ENCODE measurements at places on chromosomes 7 and 10.

- no peak for DNase-seq
These were observed 910.3 kb downstream of the CCSER2 start for GRCh38 chr10:85238676-85239075.

DNA sequence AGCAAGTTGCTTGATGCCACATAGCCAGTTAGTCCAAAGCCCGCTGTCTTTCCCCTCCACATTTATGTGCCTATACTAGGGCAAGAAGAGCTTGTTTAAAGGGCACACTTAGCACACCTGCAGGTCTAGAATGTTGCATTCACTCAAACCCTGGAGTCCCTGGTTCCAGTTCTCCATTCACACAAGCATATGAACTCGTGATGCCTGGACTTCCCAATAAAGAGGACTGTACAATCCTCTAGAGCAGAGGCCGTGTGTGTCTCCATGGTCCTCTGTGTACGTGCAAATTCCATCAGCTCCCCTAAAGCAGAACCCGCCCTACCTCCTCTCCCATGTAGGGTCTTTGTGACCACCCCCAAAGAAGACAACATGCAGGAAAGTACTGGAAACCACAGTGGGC, 3.0 kb upstream of the SH3PXD2A start:
- no peak for DNase-seq

DNA sequence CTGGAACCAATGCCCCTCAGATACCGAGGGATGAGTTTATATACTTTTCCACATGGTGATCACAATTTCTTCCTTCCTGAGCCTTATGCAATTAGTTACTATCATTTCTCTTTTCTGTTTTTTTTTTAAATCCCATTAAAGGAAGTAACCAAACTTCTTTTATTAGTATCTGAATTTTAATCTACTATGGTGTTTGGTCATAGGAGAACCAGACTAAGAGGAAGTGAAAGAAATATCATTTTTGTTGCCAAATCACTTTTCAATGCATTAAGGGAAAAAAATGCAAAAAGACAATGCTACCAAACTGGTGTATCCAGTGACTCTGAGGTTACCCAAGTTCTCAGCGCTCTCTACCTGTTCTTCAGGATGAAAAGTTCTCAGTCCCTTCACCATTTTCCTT, 167.7 kb downstream of the NXPH1 start:
- DNase-seq, result no peak

- no peak for DNase-seq
These were observed 32.4 kb downstream of the BTBD16 start for GRCh38 chr10:122303271-122304053.

- peak; percentile 25 for DNase-seq
These were observed 126.5 kb downstream of the SH2D4B start for GRCh38 chr10:80664071-80664680.

DNA sequence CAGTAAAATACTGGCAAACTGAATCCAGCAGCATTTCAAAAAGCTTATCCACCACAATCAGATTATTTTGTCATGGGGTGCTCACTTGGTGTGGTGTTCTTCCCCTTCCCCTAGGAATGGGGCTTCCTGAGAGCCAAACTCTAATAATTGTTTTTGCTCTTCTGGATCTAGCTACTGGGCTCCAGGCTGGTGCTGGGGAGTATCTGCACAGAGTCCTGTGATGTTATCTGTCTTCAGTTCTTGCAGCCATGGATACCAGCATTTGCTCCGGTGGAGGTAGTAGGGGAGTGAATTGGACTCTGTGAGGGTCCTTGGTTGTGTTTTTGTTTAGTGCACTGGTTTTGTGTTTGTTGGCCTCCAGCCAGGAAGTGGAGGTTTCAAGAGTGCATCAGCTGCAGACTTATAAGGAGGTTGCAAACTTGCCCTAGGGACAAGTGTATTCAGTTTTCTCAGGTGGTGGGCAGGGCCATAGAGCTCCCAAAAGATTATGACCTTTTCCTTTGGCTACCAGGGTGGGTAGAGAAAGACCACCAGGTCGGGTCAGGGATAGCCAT, 308.5 kb upstream of the MAGI2 start:
- no peak for DNase-seq

DNA sequence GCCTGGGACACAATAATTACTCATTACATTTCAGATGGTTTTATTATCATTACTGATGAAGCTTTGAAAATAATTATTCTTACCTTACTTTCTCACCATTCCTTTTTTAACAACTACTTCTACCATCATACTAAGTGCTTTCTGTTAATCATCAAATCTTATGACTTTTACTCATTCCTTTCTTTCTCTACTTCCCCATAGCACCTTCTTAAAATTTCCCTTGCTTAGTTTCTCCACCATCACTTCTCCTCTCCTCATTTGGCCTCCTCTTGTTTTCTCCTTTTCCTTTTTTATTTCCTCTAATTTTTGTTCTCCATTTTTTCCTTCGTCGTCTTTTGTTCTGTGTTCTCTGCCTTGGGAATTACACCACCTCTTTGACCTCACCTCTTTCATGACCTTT, 303.2 kb upstream of the KAT6B start:
- DNase-seq, result no peak

GRCh38 chr7:121397822-121398221, 1.7 kb upstream of the FAM3C start:
- DNase-seq, result no peak

DNA sequence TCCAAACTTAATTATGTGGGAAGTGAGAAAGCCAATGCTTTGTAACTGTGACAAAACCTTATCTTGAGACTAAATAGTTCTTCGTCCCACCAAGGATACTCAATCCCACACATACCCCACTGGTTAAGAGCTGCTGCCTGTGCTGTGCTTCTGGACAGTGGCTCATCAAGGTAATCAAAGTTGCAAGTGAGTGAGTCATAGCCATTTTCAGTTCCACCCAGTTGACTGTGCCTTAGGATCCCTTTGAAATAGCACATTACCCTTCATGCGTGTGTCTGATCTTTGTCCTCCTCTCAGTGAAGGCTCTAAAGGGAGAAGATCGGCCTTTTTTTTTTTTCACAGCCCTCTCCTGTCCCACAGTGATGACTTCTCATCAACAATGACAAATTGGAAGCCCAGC, 706.0 kb upstream of the AUTS2 start:
- no peak for DNase-seq

GRCh38 chr10:63084690-63085382, 48.3 kb upstream of the NRBF2 start:
- no peak for DNase-seq

DNA sequence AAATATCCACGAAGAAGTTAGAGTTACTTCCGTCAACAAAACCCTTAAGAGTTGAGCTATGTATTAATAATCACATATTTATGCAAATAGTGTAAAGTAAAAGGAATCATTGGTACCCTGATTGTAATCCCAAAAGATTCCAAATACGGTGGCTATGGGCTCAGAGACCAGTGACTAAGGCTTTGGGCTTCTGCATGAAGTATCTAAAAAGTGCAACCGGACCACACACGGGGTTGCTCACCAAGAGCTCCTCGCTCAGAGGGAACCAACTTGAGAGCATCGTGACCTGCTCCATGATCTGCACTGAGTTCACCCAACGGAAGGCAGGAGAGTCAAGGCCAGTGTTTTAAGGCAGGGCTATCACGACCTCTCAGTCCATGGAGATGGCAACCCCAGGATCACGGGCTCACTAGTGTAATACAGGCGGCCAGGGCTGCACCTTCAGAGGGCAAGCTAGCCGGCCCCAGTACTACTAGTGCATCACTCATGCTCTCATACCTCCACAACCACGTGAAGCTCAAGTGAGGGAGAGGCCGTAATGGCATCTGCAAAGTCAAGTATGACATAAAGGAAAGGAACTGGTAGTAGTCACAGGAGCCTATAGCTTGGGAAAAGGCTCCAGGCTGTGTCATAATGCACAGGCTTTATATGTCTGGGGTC, 77.1 kb upstream of the CAMK2B start:
- no peak for DNase-seq

DNA sequence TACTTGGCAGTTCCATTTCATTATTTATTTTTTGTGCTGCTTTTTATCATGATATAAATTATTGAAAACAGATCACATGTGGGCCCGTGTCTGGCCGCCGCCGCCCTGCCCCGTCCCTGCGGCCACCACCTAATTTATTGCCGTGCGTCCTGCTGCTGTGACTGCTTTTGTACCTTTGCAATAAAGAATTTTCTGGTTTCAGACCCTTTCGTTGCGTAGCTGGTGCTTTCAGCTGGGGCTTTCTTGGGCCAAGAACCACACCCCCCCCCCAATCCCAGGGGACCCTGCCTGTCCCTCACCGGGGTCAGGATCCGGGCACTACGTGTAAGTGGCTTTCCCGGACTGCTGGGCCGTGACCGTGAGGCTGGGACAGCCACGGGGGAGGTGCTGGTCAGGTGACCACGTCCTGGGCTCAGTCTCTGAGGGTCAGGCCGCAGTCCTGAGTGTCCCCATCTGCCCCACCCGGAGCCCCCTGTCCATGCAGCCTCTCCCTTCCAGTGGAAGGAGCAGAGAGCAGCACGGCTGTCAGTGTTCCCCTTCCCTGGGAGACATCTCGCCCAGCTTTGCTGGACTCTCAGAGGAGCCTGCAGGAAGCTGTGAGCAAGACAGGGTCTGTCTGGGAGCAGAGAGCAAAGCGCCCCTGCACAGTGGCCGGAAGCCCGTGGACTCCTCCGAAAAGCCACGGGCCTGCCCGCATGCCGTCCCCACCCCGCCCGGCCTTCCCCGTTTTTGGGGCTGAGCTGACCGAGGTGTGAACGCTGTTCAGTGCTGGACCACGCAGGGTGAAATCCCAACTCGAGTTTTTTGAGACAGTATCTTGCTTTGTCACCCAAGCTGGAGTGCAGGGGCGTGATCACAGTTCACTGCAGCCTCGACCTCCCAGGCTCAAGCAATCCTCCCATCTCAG, 12.6 kb downstream of the MAFK start:
- DNase-seq, result no peak

- DNase-seq, result no peak
These were observed 102.0 kb downstream of the PKD1L1 start for GRCh38 chr7:47846138-47846836.

DNA sequence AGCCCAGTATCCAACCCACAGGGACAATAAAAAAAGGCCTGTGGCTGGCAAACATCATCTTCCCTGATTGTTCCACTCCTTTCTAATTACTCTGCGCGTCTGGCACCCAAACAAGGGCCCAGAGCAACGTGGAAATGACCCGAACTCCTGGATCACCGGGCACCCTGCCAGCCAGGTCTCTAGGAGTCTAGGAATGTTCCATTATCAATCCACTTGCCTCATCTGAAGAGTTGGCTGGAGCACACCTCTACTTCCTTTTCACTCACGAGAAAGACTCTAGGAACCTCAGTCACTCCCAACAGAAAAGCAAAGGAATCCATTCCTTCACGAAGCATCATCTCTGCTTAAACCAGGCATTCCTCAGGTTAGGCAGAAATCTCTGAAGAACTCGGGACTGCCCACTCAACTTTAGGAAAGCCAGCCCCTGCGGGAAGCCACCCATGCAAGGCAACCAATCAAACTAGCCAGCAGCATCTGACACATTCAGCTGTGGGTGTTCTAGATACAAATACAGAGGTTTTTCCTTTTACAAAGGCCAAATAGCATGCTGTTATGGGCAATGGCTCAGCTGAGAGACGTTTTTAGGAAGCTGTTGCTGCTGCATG, 37.7 kb downstream of the ATXN7L1 start:
- no peak for DNase-seq

GRCh38 chr10:59852670-59853069, 53.7 kb downstream of the CCDC6 start:
- no peak for DNase-seq

- no peak for DNase-seq
These were observed 94.9 kb upstream of the AGK start for GRCh38 chr7:141456298-141456697.

DNA sequence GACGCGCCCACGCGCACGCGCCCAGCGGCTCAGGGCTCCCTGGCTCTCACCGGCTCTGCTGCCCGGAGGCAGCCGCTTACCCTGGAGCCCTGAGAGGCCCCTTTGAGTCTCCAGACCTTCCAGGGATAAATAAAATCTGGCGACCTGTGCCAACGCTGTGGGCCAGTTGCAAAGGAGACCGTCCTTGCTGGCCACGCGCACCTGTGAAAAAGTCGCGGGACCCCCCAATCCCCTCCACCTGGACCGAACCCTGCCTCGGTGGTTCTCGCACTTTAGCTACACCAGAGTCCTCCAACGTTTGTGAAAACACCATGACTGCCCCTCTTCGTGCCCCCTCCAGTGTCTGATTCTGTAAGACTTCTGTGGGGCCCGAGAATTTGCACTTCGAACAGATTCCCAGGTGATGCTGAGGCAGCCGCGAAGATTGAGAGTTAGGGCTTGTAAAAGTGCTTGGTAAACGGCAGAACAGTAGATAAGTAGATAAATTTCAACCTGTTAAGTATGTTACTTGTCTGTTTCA, 102.4 kb upstream of the SVIL start:
- DNase-seq, result no peak

DNA sequence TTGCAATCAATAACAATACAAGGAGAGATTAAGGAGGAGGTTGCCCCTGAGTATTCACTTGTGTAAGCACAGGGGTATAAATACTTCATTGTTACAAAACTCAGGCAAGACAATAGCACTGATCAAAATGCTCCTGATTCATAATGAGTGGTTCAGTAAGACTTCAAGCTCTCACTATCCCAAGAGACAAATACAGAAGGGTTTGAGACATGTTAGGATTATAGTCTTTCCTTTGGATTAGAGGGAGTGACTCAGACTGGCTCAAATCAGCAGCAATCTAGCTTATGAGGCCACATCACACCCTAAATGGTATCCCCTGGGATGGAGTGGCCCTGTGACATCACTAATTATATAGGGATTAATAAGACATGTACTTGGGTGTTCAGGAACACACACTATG, 167.2 kb upstream of the HGF start:
- DNase-seq, result no peak

DNA sequence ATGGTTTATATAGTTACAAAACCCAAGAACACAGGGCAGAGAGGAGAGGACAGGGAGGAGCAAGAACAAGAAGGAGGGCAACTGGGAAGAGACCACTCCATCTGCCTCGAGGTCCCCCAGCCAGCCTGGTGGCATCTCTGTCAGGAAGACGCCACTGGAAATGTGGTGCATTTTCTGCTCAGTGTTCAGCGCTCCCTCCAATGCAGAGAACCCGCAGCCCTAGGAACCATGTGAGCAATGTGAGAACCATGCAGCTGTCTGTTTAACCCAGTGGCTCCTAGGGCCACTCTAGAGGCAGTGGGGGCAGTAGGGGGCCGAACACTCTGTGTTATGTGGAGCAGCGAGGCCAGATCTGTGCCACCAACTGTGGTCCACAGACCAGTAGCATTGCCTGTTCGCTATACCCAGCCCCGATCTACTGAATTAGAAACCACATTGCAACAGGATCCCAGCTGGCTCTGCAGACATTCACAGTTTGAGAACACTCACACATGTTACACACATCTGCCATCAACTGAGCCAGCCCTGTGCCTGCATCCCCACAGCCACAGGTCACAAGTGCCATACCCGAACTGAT, 110.2 kb downstream of the CPXM2 start:
- no peak for DNase-seq
